ENCODE measurements at places on chromosomes 6 and 20. TPM values are rescaled to one million over a fixed set of nuclear protein-coding genes. Genes with fewer than 3 reads are reported as not detected.

- no peak overlapping the region for H3K4me3 ChIP-seq
- peaks cover 29% of the 10 kb centered on the region for H3K4me1 ChIP-seq
- peak overlapping the region; percentile 6 for H3K27ac ChIP-seq
- H3K27me3 ChIP-seq, result no peaks in the 10 kb centered on the region
Observed at GRCh38 chr6:143058987-143059386, 1.7 kb upstream of the AIG1 start.

DNA sequence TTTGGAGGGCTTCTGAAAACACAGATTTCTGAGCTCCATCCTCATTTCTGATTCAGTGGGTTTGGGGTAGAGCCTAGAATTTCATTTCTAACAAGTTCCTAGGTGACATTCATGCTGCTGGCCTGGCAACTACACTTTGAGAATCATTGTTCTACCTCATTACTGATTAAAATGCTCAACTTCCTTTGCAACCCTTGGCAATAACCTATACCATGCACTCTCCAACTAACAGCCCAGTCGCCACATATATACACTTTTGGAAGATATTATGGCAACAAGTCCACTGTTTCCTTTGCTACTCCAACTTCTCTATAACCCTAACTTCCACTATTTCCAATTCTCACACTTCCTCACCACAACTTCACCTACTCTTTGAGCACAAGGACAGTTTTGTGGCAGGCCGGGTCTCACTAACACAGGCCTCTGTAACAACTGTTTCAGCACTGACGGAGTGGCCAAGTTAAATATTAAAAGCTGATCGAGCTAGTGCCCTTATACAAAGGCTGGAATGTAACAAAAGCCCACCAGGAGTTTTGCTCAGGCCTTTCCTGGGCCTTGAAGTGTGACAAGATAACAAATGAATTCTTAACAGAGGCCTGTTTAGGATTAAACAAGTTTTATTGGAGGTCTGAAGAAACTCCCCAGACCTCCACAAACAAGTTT lies 32.1 kb upstream of the RAB23 start:
- no peak for DNase-seq
- no peaks in the 10 kb centered on the region for H3K36me3 ChIP-seq
- H3K4me1 ChIP-seq, result no peaks in the 10 kb centered on the region
- H3K4me3 ChIP-seq, result no peak overlapping the region
- no peak overlapping the region for H3K27ac ChIP-seq

GRCh38 chr6:41189967-41190366 lies 11.0 kb downstream of the TREML2 start:
- H3K4me3 ChIP-seq, result no peak overlapping the region
- peaks cover 11% of the 10 kb centered on the region for H3K36me3 ChIP-seq
- DNase-seq, result no peak
- peaks cover 17% of the 10 kb centered on the region for H3K4me1 ChIP-seq
- no peak overlapping the region for H3K27ac ChIP-seq
- no peaks in the 10 kb centered on the region for H3K27me3 ChIP-seq

DNA sequence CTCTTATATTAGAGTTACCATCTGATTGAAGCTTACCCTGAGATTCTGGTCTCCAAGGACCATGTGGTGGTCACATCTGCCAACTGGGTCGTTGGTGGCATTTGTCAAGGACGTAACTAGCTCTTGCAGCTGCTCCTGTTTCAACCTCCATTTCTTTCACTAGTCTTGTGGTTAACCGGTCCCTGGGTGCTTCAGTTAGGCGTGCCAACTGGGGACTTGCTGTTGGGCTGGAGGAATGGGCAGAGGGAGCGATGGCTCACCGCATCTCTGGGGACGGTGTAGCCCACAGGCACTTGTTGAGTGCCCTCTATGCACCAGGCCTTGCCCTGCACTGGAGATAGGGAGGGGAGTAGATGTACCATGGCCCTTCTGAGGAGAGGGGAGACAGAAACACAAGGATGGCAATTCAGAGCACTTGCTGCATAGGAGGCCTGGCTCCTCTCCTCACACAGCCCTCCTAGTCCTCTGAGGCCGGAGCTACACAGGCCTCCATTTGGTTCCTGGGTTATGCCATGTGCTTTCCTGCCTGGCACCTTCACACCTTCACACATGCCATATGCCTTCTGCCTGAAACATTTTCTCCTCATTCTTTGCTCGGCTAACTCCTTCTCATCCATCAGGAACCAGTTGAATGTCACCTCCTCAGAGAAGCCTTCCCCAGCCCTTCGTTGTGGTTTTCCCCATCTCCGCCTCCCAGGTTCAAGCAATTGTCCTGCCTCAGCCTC lies 20.0 kb upstream of the ASXL1 start:
- H3K27me3 ChIP-seq, result no peaks in the 10 kb centered on the region
- H3K4me3 ChIP-seq, result no peak overlapping the region
- peaks cover 26% of the 10 kb centered on the region for H3K36me3 ChIP-seq
- no peak for DNase-seq
- no peak overlapping the region for H3K27ac ChIP-seq
- peaks cover 33% of the 10 kb centered on the region for H3K4me1 ChIP-seq

Gene SLC22A16
- not detected for total RNA-seq

Gene HAO1
- not detected for total RNA-seq

DNA sequence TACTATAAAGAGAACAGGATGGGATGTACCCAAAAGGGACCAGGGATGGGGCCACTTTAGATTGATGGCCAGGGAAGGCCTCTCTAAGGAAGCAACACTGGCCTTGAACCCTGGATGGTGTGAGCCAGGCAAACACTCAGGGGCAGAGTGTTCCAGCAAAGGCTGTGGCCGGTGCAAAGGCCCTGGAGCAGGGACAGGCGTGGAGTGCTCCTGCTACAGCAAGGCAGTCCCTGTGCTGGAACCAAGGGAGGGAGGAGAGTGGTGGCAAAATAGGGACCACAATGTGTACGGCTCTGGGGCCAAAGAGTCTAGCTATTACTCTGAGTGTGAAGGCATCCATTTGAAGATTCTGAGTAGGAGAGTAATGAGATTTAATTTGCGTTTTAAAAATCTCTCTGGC lies 131.6 kb downstream of the BMP7 start:
- no peak for DNase-seq
- peaks cover 16% of the 10 kb centered on the region for H3K27me3 ChIP-seq
- no peaks in the 10 kb centered on the region for H3K4me1 ChIP-seq
- H3K27ac ChIP-seq, result no peak overlapping the region

GRCh38 chr6:35725081-35725708 lies 11.6 kb upstream of the ARMC12 start:
- no peaks in the 10 kb centered on the region for H3K27me3 ChIP-seq
- H3K36me3 ChIP-seq, result no peaks in the 10 kb centered on the region
- H3K27ac ChIP-seq, result no peak overlapping the region
- no peak overlapping the region for H3K4me3 ChIP-seq
- DNase-seq, result no peak
- H3K4me1 ChIP-seq, result peaks cover 71% of the 10 kb centered on the region

DNA sequence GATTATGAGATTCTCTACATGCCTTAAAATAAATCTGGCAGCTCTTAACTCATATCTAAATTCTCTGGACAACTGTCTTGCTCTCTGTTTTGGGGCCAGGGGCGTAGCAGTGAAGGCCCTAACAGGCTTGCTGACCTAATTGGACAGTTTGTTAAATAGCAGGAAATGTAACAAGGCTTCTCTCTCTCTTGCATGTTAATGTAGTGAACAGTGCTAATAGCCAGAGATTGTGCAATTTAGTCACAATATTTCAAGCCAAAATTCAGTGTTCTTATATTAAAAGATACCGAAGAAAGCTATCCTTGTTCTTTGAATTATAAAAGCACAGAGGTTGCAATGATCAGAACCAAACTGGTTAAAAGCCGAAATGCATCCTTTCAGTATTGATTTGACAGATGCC lies 3.0 kb downstream of the PPP1R3D start:
- H3K4me3 ChIP-seq, result no peak overlapping the region
- no peaks in the 10 kb centered on the region for H3K27me3 ChIP-seq
- DNase-seq, result no peak
- H3K36me3 ChIP-seq, result peaks cover 13% of the 10 kb centered on the region
- no peak overlapping the region for H3K27ac ChIP-seq

DNA sequence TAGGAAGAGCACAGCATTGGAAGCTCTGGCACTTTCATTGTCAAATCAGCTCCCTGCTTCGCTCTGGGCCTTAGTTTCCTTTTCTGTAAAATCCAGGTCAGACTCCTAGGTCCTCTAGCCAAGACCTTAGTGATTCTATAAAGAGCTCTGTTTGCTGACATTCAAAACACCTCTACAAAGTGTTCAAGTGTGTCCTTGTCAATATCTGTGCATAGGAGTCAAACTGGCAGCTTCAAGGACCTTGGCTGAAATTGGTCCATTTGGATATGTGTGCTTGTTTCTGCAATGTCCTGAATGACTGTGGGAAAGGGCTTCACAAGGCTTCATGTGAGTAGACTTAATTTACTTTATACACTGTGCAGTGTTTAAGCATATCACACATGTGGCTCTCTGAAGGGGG lies 73.9 kb upstream of the ENPP5 start:
- DNase-seq, result no peak
- H3K36me3 ChIP-seq, result no peaks in the 10 kb centered on the region
- no peak overlapping the region for H3K27ac ChIP-seq
- H3K4me3 ChIP-seq, result no peak overlapping the region
- peaks cover 4% of the 10 kb centered on the region for H3K27me3 ChIP-seq

- no peak overlapping the region for H3K27ac ChIP-seq
- H3K36me3 ChIP-seq, result peaks cover 43% of the 10 kb centered on the region
- peaks cover 16% of the 10 kb centered on the region for H3K4me1 ChIP-seq
- H3K4me3 ChIP-seq, result no peak overlapping the region
- DNase-seq, result no peak
- no peaks in the 10 kb centered on the region for H3K27me3 ChIP-seq
Observed at GRCh38 chr6:44432227-44432626, 44.7 kb downstream of the CDC5L start.

- no peak for DNase-seq
- no peaks in the 10 kb centered on the region for H3K36me3 ChIP-seq
- no peak overlapping the region for H3K4me3 ChIP-seq
- no peaks in the 10 kb centered on the region for H3K4me1 ChIP-seq
- H3K27me3 ChIP-seq, result peaks cover 7% of the 10 kb centered on the region
- H3K27ac ChIP-seq, result no peak overlapping the region
Observed at GRCh38 chr6:159467473-159468041, 225.5 kb downstream of the SOD2 start.

Gene BPIFA1
- total RNA-seq, result not detected

DNA sequence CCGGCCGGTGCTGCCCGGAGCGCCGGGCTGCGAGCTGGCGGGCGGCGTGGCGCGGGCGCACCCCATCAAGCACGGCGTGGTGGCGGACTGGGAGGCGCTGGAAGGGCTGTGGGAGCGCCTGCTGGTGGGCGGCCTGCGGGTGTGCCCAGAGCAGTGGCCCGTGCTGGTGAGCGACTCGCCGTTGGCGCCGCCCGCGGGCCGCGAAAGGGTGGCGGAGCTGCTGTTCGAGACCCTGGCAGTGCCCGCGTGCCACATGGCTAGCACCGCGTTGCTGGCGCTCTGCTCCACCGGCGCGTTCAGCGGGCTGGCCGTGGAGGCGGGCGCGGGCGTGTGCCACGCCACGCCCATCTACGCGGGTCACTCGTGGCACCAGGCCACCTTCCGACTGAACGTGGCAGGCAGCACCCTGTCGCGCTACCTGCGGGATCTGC lies 517 bp downstream of the ACTL10 start:
- H3K4me3 ChIP-seq, result peak overlapping the region; percentile 83
- H3K27me3 ChIP-seq, result no peaks in the 10 kb centered on the region
- peak; percentile 56 for DNase-seq
- H3K36me3 ChIP-seq, result peaks cover 10% of the 10 kb centered on the region
- H3K4me1 ChIP-seq, result peaks cover 37% of the 10 kb centered on the region
- H3K27ac ChIP-seq, result peak overlapping the region; percentile 84

Gene MUC21
- total RNA-seq, result not detected

GRCh38 chr6:33786736-33787135 lies 2.2 kb downstream of the LEMD2 start:
- peak overlapping the region; percentile 85 for H3K4me3 ChIP-seq
- no peaks in the 10 kb centered on the region for H3K27me3 ChIP-seq
- peaks cover 25% of the 10 kb centered on the region for H3K36me3 ChIP-seq
- H3K27ac ChIP-seq, result peak overlapping the region; percentile 8
- DNase-seq, result no peak

GRCh38 chr6:166097914-166098522 lies 69.6 kb downstream of the TBXT start:
- H3K27ac ChIP-seq, result no peak overlapping the region
- no peaks in the 10 kb centered on the region for H3K4me1 ChIP-seq
- peaks cover 36% of the 10 kb centered on the region for H3K27me3 ChIP-seq
- no peaks in the 10 kb centered on the region for H3K36me3 ChIP-seq

- no peak overlapping the region for H3K27ac ChIP-seq
- no peak for DNase-seq
- no peak overlapping the region for H3K4me3 ChIP-seq
- no peaks in the 10 kb centered on the region for H3K27me3 ChIP-seq
- H3K36me3 ChIP-seq, result no peaks in the 10 kb centered on the region
Observed at GRCh38 chr20:62021793-62022385, 43.8 kb downstream of the TAF4 start.

GRCh38 chr6:138970856-138971425 lies 17.1 kb downstream of the REPS1 start:
- no peak overlapping the region for H3K27ac ChIP-seq
- no peaks in the 10 kb centered on the region for H3K27me3 ChIP-seq
- peak; percentile 52 for DNase-seq
- peaks cover 6% of the 10 kb centered on the region for H3K36me3 ChIP-seq

DNA sequence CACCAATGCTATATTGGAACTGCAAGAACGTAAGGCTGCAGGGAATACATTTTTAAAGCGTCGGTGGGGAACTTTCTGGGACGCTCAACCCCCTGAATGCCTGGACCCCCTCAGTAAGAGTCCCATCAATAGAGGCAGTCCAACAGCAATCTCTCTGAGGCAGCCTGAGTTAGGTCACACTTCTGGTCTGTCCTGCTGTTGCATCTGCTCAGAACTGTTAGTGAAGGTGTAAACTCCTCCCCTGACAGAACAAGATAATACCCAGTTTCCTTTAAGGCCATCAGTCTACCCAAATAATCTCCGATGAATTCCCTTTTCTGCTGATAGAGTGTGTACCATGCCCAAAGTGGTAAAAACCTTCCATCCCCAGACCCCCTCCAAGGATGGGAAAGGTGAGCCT lies 1.1 kb upstream of the RNGTT start:
- H3K27me3 ChIP-seq, result no peaks in the 10 kb centered on the region
- H3K27ac ChIP-seq, result no peak overlapping the region
- H3K36me3 ChIP-seq, result peaks cover 7% of the 10 kb centered on the region
- peak overlapping the region; percentile 98 for H3K4me3 ChIP-seq
- no peak for DNase-seq
- H3K4me1 ChIP-seq, result peaks cover 31% of the 10 kb centered on the region

Gene DUSP15
- not detected for total RNA-seq

- peaks cover 5% of the 10 kb centered on the region for H3K27me3 ChIP-seq
- peaks cover 8% of the 10 kb centered on the region for H3K4me1 ChIP-seq
- no peak overlapping the region for H3K27ac ChIP-seq
- DNase-seq, result no peak
Observed at GRCh38 chr6:169185011-169185521, 68.6 kb downstream of the THBS2 start.

Gene OR2H1
- not detected for total RNA-seq

Gene TPBG
- total RNA-seq, result not detected

Gene PDE7B
- 0.68 TPM for total RNA-seq

Gene LY6G6F
- total RNA-seq, result not detected

DNA sequence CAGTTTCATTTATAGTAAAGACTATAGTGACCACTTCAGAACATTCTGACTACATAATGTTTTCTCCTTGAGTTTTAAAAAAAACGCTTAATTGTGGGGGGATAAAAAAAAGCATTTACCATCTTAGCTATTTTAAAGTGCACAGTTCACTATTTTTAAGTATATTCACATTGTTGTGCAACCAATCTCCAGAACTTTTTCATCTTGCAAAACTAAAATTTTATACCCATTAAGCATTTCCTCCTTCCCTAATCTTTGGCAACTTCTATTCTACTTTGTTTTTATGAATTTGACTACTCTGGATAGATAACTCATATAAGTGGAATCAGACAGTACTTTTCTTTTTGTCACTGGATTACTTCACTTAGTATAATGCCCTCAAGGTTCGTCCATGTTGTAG lies 62.3 kb downstream of the FKBP5 start:
- no peak overlapping the region for H3K27ac ChIP-seq
- H3K4me3 ChIP-seq, result no peak overlapping the region
- H3K27me3 ChIP-seq, result no peaks in the 10 kb centered on the region
- peaks cover 39% of the 10 kb centered on the region for H3K36me3 ChIP-seq
- peaks cover 42% of the 10 kb centered on the region for H3K4me1 ChIP-seq
- DNase-seq, result no peak

All from activated CD8-positive, alpha-beta T cell treated with anti-CD3 and anti-CD28 coated beads for 36 hours (primary cell).